COR-L47 (cell line): ENCODE measurements at places on chromosomes 11 and 22.

DNA sequence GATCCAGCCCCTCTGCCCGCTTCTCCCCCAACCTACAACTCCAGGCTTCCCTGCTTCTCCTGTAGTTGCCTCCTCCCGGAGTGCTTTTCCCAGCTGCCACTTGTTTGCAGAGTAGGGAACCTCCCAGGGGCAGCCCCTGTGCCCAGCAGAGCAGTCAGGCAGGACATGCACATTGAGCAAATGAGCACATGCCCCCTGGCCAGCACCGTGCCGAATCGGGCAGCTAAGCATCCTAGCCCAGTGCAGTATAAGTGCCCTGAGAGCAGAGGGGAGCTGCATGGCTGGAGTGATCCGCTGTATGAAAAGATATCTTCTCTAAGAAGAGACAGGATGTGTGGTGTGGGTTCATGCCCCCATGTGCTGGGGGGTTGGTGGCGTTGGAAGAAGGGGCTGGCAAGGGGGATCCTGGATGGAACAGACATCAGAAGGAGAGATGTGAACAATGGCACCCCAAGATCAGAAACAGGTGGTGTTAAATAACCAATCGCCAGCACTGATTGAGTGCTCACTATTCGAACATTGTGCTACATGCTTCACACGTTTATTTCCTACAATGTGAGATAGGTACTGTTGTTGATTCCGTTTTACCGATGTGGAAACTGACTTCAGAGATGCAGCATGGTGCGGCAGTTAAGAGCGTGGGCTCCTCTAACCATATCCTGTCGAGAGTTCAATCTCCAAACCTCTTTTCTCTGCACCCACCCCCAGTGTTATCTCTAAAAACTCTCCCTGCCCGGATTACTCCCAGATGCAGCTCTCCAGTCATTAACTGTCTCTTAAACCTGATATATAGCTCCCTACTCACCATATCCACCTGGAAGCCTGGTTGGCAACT is 1.2 kb downstream of the AIP start:
- DNase-seq, result no peak

- DNase-seq, result no peak
These were observed 196.5 kb downstream of the TENM4 start for GRCh38 chr11:79244241-79244772.

GRCh38 chr11:35524780-35525179 is 636 bp downstream of the PAMR1 start:
- no peak for DNase-seq

DNA sequence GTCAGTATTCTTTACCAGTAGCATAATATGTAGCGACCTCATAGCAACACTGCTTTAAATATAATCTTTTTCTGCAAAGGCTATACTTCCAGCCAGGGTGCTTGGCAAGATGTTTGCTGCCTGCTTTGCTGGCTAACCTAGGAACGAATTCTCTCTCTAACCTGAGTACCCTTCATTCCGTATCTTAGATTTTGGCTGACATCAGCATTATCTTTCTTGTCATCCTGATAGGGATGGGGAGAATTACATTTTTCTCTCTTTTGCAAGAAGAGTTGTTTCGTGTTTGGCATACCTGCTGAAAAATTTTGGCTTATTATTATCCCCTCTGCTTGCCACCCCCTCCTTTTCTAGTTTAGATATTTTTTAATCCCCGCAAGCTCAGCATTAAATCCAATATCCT is 91.2 kb upstream of the CLMP start:
- no peak for DNase-seq
